ENCODE measurements at places on chromosomes 5 and 9.

GRCh38 chr5:81513982-81514381 lies 120.0 kb upstream of the ACOT12 start:
- no peak for DNase-seq

DNA sequence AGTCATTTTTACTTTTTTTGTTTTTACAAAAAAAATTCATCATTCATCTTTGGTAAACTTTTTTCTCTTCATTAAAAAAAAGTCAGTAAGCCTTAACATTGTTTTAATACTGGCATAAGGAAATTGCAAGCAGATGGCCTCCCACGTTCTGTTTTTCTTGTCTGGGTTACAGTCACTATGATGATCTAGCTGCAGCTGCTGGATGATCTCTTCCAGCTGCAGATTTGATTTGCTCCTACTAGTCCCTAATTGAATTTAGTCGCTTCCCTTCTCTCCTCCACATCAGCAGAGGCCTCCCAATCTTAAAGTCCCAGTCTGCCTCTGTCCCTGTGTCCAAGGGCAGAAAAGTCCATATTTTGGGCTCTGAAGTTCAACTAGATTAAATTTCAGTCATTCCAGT lies 106.8 kb upstream of the PTGER4 start:
- DNase-seq, result no peak

- DNase-seq, result no peak
These were observed 19.4 kb upstream of the FBP2 start for GRCh38 chr9:94613003-94613402.

DNA sequence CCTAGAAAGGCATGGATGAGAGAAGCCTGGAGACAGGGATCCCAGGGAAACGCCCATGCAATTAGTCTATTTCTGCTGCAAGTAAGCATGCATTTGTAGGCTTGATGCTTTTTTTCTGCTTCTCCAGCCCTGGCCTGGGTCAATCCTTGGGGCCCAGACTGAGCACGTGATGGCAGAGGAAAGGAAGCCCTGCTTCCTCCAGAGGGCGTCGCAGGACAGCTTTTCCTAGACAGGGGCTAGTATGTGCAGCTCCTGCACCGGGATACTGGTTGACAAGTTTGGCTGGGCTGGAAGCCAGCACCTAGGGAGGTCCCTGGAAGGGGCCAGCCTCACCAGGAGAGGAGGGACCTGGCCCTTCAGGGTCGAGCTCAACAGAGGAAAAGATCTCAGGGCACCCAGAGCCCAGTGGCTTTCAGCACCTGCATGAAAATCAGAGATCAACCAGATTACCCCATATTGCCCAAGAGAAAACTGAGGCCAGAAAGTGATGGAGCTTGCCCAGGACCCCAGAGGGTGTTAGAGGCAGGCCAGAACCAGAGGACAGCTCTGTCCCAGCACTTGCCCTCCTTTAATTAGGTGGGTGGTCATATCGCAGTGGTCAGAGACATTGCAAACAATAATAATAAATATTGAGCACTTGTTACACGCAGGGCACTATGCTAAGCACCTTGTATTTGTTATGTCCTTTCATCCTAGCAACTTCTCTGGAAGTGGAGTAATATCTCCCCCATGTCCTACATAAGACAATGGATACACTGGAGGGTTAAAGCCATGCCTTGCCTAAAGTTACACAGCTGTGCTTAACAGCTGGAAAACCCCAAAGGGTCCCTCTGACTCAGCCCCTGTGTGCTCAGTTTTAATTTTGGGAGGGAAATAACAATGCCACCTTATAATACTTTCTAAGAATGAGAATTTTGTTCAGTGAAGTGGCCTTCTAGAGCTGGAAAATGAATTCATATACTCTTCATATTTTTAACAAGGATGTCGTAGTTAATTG lies 67.1 kb downstream of the KLF4 start:
- DNase-seq, result no peak

GRCh38 chr5:132782101-132782500 lies 5.1 kb upstream of the SEPTIN8 start:
- DNase-seq, result no peak

DNA sequence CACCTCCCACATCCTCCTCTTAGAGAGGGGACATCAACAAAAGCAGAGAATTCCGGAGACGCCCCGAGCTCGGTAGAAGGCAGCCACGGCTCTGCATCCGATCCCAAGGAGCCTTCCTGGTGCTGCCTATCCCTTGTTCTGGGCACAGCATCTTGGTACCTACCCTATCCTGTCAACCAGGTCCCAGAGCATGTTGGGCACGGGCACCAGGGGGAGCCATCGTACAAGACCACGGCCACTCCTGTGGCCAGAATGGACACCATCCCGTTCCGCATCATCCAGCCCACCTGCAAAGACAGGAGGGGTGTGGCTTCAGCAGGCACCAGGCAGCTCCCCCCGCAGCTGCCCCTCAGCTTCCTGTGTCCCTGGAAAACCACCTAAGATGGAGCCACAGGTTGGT lies 62.7 kb upstream of the ZNF354A start:
- no peak for DNase-seq

GRCh38 chr9:95157481-95158151 lies 159.9 kb downstream of the FANCC start:
- no peak for DNase-seq

GRCh38 chr5:154302161-154302560 lies 111.6 kb downstream of the GALNT10 start:
- DNase-seq, result no peak

- no peak for DNase-seq
These were observed 10.5 kb upstream of the PTGES2 start for GRCh38 chr9:128138001-128138400.

GRCh38 chr9:136671646-136672430 lies 9.1 kb downstream of the EGFL7 start:
- DNase-seq, result peak; percentile 26

- DNase-seq, result no peak
These were observed 37.7 kb upstream of the SHOC1 start for GRCh38 chr9:111832449-111832848.

DNA sequence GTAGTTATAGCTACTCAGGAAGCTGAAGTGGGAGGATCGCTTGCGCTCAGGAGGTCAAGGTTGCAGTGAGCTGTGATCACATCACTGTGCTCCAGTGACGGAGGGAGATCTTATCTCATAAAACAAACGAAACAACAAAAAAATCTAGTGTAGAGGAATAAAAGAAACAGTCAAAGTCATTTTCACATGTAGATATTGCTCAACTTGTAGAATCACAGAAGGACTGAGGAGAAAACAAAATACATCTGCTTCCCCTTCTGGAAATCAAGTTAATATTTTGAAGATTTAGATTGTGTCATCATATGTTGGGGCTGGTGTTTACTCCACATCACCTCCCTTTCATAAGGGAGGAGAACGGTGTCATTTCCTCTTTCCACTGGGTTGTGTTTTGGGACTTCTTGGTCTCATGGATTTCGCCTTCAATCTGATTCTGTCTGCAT lies 8.2 kb upstream of the SLC46A2 start:
- no peak for DNase-seq

GRCh38 chr5:39513236-39513635 lies 88.5 kb upstream of the DAB2 start:
- no peak for DNase-seq

DNA sequence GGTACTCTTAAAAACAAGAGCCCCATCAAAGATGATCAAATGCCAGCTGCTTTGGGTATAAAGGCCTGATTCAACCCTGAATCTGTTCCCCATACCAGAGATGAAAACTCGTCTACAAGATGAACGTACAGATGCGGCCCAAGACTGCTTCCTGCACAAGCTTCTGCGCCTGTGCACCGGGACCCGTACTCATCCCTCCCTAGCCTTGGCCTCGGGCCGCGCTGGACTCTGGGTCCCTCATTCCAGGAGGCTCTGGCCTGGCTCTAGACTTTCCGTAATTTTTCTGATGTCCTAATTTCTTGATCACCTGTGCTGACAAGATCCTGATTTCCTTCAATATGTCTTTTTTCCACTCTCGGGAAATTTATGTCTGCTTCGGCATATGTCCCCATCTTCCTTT lies 612.3 kb downstream of the BNC2 start:
- DNase-seq, result no peak

DNA sequence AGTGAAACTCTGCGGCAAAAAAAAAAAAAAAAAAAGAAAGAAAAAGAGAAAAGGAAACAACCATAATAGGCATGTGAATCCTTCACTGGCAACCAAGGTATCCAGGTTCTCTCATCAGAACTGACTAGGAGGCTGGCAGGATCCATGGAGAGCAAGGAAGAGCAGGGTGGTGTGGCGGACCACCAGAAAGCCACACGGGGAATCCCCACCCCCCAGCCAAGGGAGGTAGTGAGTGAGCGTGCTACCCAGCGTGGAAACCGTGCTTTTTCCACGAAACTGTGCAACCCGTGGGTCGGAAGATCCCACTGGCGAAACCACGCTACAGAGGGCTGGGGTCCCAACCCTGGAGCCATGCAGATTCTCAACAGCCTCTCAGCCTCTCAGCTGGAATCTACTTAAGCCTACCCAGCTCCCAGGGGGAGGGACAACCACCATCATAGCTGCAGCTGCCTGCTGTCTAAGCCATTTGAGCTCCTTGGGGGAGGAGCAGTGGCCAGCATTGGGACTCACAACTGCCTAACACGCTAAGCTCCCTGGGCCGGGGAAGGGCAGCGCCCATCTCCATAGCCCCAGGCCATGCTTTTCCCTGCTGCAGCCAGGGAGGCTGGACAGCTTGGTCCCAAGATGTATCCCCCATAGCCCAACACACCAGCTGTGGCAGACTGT lies 91.6 kb downstream of the PRELID2 start:
- no peak for DNase-seq

GRCh38 chr9:133090752-133091385 lies 29.1 kb downstream of the CEL start:
- DNase-seq, result no peak

DNA sequence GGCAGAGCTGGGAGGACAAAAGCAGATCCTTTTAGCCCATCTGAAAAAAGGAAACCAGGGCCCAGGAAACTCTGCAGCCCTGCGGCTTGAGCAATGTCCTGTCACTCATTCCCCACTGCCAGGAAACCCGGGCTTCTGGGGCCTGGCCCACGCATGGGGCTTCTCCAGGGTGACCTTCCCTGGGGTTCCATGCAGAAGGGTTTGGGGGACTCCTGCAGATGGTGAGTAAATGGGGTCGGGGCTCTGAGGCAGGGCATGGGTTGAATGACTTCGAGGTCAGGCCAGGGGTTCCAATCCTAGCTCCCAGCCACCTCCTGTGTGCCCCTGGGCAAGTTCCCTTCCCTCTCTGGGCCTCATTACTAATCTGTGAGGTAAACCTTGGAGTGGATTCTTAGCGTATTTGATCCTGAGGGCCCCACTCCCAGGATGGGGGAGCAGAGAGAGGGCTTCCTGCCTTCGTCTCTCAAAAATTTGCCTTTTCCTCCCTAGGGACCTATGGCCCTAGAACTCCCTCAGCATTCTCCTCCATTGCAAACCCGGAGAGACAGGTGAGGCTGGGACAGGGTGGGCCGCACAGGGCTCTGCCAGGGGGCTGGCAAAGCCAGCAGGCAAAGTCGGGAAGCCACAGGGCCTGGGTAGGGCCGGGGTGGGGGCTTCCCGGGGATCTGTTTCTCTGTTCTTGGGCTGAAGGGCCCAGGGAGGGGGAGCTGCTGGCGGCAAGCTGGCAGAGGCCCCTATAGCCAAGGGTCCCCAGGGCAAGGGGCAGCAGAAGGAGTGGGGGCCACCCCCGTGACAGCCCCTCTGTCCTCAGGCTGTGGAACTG lies 25.8 kb downstream of the ADGRD2 start:
- no peak for DNase-seq

- no peak for DNase-seq
These were observed 27.5 kb downstream of the GPX3 start for GRCh38 chr5:151047814-151048425.

DNA sequence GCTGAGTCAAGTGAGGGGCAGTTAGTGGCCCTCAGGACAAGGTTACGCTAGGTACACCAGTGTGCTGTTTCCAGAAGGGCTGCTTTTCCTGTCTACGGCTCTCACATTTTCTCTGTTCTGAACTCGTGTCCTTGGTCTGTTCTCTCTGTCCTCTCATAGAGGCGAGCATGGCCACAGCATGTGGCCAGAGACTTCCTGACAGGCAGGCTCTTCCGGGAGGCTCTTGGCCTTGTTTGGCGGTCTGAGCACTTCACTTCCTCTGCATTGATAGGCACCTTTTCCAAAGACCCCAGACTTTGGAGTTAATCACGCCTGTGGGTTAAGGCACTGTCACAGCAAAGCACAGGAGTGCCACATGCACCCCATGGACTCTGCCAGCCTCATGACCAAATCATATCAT lies 1.2 kb downstream of the CKMT2 start:
- DNase-seq, result no peak

GRCh38 chr9:111957856-111958631 lies 61.4 kb downstream of the UGCG start:
- no peak for DNase-seq

GRCh38 chr9:130365323-130365721 lies 79.4 kb upstream of the ASS1 start:
- DNase-seq, result no peak

- DNase-seq, result no peak
These were observed 35.7 kb upstream of the MSX2 start for GRCh38 chr5:174688441-174689354.

GRCh38 chr5:136232316-136232715 lies 39.4 kb upstream of the SMIM32 start:
- no peak for DNase-seq

GRCh38 chr9:89547000-89547399 lies 49.1 kb upstream of the SEMA4D start:
- DNase-seq, result no peak

DNA sequence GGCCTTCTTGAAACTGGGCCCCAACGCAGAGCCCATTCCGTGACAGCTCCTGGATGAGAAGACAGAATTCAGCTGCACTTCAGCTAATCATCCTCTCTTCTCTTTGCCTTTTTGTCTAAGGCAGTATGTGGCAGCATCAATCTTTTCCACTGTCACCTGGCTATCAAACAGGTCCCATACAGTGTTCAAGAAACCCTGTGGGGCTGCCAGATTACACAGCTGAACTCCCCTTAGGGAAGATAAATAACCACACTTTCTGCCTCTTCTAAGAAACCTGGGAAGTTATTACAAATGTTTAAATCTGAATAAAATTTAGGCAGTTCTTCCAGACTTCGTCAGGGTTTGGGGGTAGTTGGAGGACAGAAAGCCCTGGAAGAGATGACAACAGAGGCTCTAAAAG lies 61.0 kb downstream of the SPEF2 start:
- DNase-seq, result no peak

DNA sequence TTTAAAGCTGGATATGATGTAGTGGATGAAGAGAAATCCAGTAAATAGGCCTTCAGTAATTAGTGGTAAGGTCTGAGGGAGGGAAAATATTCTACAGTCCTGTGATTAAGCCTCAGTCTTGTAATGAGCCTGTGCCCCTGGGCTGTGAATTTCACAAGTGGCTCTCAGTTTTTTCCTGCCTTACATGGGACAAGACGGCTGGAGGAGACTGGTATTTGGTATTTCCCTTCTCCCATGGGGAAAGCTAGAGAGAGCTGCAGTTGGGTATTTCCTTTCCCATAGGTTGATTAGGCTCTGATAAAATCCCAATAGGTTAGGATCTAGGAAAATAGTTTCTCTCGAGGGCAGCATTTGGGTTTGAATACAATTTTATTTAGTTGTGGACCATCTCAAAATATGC lies 62.2 kb upstream of the GNA14 start:
- no peak for DNase-seq

GRCh38 chr5:54981928-54982327 lies 3.5 kb downstream of the ESM1 start:
- no peak for DNase-seq
